ENCODE measurements at places on chromosomes 2 and 18.

DNA sequence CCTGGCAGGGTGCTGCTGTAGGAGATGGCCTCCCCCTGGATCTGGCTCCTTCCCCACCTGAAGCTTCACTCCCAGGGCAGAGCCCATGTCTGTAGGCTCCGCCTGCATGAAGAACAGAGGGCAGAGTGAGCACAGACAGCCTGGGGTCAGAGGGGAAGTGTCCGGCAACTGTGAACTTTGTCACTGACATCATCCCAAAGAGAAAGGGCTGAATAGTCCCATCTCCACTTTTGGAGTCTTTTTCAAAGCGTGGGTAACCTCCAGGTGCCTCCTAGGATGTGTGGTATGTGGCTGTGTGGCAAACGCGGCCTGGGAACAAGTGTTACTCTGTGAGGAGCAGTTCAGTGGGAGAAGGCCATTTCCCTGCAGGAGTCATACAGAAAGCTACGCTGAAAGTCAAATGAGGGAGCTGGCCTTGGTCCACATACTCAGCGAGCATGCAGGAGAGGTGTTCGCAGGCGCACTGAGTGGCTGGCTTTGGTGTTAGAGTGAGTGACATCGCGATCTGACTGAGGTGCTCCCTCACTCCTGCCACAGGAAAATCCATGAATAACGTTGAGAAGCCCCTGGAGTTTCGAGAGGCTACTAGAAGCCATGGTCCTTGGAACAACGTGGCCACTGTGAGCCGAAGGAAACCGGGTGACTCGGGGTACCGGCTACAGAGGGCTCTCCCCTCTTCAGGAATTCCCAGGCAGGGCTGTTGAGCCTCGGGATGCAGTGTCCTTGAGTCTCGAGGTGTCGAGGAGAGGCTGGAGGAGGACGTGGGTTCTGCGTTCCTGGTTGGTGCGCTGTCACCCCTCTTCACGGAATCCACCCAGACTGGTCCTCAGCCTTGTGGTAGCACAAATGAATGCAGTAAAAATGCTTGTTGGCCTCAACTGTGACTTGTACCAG lies 54.7 kb downstream of the CABLES1 start:
- no peak for DNase-seq

DNA sequence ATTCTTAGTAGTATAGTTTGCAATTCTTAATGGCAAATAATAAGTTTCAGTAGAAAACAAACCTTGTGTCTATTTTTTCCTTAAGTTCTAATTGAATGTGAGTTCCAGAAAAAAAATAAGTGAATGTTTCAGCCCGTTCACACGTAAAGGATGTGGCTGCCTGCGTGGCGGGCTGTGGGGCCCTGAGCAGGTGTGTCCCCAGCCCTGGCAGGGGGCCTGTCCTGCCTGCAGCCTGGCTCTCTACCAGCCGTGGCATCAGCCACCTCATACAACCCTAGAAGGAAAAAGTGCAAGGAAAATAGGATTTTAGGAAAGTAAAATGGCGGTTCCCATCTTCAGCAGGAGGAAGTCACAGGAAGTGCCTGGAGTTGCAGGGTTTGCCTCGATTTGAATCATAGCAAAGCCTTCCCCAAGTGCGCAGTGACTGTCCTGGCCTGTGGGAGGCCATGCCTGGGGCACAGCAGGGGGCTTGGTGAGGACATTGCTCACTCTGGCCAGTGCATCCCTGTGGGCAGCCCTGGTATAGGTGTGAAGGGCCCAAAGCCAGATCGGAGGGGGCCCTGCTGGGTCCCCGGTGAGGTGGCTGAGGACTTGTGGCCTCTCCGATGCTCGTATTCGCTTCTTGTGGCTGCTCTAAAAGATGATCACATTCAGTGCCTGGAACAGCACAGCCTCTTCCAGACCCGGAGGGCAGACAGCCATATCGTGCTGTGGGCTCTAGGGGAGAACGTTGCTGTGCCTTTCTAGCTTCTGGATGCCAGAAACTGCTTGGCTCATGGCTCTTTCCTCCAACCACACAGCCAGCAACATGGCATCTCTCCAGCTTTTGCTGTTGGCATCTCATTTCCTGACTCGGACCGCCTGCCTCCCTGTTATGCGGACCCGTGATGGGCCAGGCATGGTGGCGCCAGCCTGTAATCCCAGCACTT lies 12.6 kb downstream of the DTYMK start:
- DNase-seq: no peak

GRCh38 chr2:68912732-68913131 lies 40.0 kb downstream of the GKN2 start:
- DNase-seq: no peak

DNA sequence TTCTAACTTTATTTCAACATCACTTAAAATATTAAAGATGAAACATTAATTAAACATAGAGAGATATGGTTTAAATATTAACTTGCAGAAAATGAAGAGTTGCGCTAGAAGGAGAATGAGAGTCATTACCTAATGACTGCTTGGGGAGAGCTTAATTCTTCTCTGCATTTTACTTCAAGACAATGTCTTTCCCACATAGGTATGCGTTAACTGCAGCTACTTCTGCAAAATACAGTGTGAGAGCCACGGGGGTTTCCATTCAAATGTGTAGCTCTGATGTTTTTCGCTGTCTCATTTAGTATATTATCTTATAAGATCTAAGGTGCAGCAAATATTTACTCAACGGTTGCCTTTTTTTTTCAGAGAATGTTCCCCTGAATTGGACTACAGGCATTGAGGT lies 126.7 kb downstream of the TMX3 start:
- DNase-seq: no peak

DNA sequence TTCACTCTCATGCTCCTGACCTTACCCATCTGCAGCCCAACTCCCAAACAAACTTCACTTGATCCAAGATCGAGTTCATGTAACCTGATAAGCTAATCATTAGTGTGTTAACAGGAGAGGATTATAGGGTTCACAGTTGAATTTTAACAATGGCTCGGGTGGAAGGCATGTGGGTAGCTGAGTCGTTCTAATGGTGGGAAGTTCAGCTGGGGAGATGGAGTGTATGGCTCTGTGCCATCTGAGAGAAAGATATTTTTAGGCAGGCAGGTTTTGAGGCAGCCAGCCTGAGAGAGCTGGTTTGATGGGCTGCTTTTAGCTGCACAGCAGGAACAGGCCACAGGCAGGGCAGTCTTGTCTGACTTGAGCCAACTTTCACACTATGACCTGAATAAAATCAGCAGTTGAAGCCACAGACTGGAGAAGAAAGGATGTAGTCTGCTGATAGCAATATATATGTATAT lies 17.7 kb upstream of the NFE2L2 start:
- no peak for DNase-seq

- DNase-seq: no peak
Observed at GRCh38 chr2:189751080-189751658, 11.4 kb downstream of the OSGEPL1 start.

GRCh38 chr2:25955869-25956535 lies 26.3 kb downstream of the KIF3C start:
- DNase-seq: no peak

- DNase-seq: no peak
Observed at GRCh38 chr2:2243666-2244065, 87.4 kb downstream of the MYT1L start.

DNA sequence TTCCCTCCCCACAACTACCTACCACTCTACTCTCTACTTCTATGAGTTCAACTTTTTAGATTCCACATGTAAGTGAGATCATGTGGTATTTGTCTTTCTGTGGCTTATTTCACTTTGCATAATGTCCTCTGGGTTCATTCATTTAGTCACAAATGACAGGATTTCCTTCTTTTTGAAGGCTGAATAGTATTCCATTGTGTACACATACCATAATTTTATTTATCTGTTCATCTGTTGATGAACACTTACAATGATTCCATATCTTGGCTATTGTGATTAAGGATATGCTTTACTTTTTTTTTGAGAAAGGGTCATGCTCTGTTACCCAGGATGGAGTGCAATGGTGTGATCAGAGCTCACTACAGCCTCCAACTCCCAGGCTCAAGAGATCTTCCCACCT lies 73.6 kb downstream of the ICA1L start:
- no peak for DNase-seq

GRCh38 chr18:42429196-42429595 lies 474.2 kb downstream of the PIK3C3 start:
- DNase-seq: no peak

- no peak for DNase-seq
Observed at GRCh38 chr2:199606193-199606780, 148.5 kb upstream of the SATB2 start.

DNA sequence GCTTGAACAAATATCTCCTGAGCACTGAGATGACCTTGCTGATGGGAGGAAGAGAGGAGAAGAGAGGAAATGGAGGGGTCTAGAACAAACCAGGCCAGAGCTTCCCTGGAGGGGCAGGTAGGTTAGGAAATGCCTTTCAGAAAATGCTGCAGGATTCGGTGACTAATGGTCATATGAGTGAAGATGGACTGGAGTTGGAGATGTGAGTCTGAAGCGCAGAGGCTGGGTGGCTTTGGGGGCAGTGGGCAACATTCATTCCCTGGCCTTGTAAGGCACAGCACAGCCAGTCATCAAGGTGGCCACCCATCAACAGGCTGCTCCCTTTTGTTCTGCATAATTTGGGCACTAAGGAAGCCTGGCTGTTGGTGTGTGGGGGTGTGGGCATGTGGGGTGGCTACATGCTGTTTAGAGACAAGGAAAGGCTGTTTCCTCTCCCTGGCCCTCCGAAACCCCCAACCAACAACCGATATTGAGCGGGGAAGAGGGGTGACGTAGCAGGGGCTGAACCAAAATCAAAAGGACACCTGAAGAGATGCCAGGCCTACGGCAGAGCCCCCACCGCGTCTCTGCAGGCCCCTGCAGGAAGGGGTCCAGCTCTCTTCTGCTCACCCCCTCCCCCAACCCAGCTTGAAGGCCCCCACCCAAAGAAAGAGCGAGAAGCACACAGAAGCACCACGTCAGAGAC lies 1.5 kb downstream of the SLC30A3 start:
- DNase-seq: no peak

GRCh38 chr2:169860149-169860548 lies 32.9 kb downstream of the UBR3 start:
- DNase-seq: no peak

GRCh38 chr2:47002480-47003381 lies 87.1 kb upstream of the MCFD2 start:
- no peak for DNase-seq

GRCh38 chr2:111209045-111209514 lies 88.4 kb downstream of the BCL2L11 start:
- DNase-seq: no peak

DNA sequence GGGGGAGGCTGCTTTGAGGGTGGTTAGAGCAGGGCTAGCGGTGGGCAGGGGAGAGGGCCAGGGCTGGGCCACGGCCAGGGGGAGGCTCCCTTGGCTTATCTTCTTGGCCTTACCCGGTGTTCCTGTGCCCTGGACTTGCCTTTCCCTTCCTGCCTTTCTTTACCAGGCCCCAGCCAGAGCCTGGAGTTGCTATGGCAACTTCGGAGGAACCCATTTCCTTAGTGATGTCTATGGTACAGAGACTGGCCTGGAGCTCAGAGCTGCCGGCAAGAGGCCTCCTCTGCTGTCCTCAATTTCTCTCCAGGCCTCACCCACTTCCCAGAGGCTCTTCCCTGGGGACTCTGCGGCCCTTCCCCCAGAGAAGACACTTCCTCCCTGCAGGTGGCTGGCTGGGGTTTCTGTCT lies 11.5 kb downstream of the SPEG start:
- DNase-seq: no peak

DNA sequence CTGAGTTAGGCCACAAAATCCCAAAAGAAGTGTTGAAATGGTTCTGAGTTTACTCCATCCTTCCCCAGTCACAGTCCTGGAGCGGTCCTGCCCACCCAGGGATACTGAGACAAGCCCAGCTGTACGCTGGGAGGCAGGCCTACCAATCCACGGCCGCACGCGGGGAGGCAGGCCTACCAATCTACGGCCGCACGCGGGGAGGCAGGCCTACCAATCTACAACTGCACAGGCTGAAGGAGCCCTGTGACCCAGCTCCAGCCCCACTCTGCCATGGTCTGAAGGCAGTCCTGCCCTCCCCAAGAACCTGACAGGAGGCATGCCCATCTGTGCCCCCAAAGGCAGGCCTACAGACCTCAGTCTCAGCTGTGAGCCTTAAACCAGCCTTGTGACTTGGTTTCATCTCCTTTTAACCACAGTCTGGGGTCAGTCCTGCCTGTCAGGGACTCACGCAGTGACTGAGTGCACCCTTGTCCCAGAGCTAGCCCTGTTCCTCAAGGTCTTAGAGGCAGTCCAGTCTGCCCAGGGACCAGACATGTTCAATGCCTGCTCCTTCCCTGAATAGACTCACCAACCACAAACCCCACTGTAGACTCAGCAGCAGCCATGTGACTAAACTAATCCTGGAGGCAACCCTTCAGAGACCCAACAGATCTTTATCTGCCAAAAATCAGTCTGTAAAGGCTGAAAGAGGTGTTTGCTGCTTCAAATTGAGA lies 36.8 kb downstream of the GPC1 start:
- DNase-seq: no peak

DNA sequence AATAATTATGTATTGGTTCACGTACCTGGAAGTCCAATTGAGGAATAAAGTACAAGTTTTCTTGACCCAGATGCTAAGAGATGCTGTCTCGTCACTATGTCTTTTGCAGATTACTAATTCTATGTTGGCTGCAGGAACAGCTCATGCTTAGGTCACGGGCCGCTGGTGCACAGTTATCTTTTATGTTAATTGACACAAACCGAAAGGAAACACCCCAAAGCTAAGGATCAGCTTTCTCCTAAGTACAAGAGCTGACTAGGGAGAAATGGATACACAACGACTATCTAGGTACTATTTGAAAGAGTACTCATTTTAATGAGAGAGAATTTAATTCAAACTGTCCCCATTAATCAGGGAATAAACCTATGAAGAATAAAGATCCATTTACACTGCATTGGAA lies 217.7 kb upstream of the SLC35G4 start:
- no peak for DNase-seq

DNA sequence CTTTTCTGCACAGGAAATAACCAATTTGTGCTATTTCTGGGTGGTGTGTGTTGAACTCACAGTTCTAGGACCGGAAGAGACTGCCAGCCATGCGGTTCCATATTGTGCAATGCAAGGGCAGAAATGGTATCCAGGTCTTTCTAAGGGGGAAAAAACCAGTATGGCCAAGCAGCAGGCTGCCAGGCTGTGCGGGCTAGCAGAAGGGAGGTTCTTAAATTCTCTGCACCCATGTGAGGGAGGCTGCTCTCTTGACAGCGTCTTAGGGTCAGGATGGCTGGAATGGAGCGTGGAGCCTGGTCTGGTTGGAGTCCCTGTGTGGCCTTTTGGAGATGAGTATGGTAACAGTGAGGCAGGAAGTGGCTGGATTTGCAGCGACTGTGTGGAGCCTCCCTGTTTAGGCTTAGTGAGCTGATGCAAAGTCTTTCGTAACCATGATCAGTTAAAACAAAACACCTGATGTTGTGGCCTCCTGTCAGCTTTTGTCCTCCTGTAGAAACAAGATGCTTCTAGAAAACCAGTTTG lies 52.6 kb downstream of the NCK2 start:
- DNase-seq: no peak

DNA sequence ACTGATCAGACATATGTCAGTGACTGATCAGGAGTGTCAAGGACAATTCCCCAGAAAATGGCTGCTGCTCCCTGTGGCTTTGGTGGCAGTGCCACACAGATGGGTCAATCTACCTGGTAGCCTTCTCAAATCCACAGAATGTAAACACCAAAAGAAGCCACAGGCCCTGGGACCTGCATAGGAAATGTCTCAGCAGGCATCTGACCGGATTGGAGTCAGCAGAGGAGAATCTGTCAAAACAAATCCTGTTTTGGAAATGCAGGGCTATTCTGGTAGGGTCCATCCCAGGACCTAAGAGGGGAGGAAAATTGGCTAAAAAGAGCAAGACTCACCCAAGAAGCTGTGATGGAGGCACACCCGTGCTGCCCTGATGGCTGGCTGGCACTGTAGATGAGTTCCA lies 189.7 kb downstream of the TMEM247 start:
- DNase-seq: no peak

GRCh38 chr2:186059096-186059495 lies 320.5 kb downstream of the FSIP2 start:
- no peak for DNase-seq

Measured in omental fat pad (tissue), 4 donors.